ENCODE measurements at places on chromosomes 1 and 21. TPM values are rescaled to one million over a fixed set of nuclear protein-coding genes. Genes with fewer than 3 reads are reported as not detected.

DNA sequence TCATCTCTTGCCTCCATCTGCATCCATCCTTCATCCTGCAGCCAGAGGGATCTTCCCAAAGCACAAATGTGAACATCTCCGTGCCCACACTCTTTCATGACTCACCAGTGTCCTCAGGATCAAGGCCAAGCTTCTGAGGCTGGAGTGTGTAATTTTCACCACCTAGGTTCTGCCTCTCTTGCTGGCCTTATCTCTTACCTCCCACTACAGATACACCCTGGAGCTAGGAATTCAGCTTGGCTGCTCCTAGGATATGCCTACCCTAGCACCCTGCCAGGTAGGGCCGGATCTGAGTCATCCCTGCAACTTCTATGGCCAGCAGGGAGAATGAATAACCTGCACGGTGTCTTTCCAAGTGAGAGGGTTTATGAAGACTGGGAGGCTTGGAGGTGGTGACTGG lies 208.7 kb upstream of the CSF3R start:
- DNase-seq = no peak

DNA sequence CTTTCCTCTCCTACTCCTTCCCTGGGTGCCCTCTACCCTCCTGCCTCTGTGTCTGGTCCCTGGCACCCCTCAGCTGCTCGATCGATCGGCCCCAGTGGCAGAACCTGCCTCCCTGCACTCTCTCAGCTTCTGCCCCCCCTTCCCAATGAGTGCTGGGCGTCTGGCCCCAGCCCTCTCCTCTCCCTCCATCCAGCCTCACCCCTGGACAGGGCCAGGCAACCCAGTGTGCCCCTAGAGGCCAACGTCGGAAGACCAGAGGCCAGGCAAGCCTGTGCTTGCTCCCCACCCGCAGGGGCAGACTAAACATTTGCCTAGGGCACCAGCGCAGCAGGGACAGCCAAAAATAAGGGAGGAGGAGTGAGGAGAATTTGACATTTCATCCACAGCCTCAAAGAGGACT lies 43.5 kb downstream of the LGR6 start:
- no peak for DNase-seq

DNA sequence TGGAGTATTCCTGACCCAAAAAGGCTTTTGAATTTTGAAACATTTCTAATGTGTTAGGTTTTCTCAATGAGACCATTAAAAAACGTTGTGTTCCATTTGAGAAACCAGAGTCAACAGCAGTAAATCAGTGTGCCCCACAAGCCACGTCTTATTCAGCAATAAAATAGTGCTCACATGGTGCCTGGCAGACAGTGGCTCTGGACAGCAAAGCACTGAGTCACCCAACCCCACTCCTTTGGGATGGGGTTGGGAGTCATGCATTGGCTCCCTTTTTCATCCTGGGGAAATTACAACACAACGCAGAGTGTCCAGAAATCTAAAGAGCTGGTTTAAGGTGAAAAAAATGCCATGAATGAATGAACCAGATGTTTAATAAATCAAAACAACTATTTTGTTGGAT lies 46.5 kb downstream of the KCNJ15 start:
- peak; percentile 82 for DNase-seq

- DNase-seq = no peak
Measured at GRCh38 chr21:15978215-15978738, 248.5 kb downstream of the USP25 start.

GRCh38 chr1:56586502-56586901 lies 7.1 kb upstream of the PLPP3 start:
- DNase-seq = no peak

GRCh38 chr1:108703939-108704338 lies 8.8 kb upstream of the FNDC7 start:
- no peak for DNase-seq

DNA sequence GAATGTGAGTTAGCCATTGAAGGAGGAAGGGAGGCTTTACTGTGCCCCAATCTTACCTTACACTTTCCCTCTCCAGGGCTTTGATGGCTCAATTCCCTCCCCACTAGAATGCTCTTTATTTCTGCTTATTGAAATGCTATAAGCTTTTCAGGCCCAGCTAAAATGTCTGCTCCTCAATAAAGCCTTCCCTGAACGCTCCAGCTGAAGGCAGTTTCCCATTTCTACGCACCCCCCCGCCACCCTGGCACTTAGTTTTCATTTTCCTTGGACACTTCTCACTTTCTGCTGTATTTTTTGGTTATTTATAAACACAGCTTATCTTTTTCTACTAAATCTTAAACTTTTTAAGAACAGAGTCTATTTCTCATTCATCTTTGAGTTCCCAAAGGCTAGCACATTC lies 7.1 kb upstream of the TMEM167B start:
- DNase-seq = no peak

GRCh38 chr21:25107708-25108107 lies 499.6 kb downstream of the MRPL39 start:
- DNase-seq = no peak

GRCh38 chr1:19643121-19643520 lies 990 bp upstream of the NBL1 start:
- no peak for DNase-seq

- no peak for DNase-seq
Measured at GRCh38 chr1:92952714-92953113, 8.5 kb downstream of the DIPK1A start.

GRCh38 chr1:154845879-154846278 lies 24.2 kb downstream of the KCNN3 start:
- DNase-seq = no peak

GRCh38 chr1:20573987-20574386 lies 14.9 kb upstream of the CDA start:
- DNase-seq = no peak

DNA sequence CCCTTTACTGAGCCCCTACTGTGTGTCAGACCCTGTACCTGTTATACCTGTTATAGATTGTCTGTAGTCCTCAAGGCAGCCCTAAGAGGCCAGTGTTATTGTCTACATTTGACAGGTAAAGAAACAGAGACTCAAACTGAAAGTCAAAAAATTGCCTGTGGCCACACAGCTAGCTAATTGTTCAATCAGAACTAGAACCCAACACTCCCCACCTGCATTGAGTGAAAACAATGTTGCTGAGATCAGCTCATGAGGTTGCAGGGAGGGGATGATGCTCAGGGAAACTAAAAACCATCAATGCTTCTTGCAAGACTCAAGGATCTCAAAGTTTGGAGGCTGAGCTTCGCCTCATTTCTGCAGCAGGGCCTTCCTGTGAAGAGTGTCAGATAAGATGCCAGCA lies 109.5 kb upstream of the LMO4 start:
- DNase-seq = no peak

GRCh38 chr1:61245696-61246400 lies 163.5 kb downstream of the NFIA start:
- DNase-seq = no peak

Gene ETV3L
- not detected for total RNA-seq

Gene ABCD3
- total RNA-seq = 31.7 TPM

Gene MAPKAPK2
- 80.7 TPM for total RNA-seq

Gene LCE1A
- total RNA-seq = not detected

Gene PIGR
- 7.7 TPM for total RNA-seq

All from thoracic aorta (tissue), 2 donors.